ENCODE measurements at places on chromosomes 11 and 22. TPM values are rescaled to one million over a fixed set of nuclear protein-coding genes. Genes with fewer than 3 reads are reported as not detected.

Gene KDELR3
- total RNA-seq = 111 TPM

Gene SCT
- not detected for total RNA-seq

Gene OR5M3
- total RNA-seq = not detected

Gene CDPF1
- total RNA-seq = 6.2 TPM
